ENCODE measurements at places on chromosomes 2 and 18.
A peak's percentile ranks its signal among the peaks of the same experiment; 100 is the strongest.

DNA sequence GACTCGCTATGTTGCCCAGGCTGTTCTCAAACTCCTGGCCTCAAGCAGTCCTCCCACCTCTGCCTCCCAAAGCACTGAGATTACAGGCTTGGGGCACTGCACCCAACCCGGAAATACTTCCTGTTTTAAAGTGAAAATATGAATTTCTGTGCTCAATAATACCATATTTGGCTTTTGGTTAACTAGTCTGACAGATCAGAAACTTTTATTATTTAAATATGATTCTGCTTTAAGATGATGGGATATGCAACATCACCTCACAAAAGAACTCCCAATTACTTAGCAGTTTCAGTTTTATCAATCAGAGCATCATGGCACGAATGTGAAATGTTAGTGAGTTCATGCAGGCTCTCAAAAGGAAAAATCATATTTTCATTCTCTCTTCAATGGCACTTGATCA, 120.6 kb downstream of the PTRHD1 start:
- DNase-seq, result no peak

GRCh38 chr2:160401895-160402294, 91.7 kb downstream of the RBMS1 start:
- no peak for DNase-seq

- DNase-seq, result no peak
Observed at GRCh38 chr2:168639441-168639898, 163.0 kb upstream of the NOSTRIN start.

DNA sequence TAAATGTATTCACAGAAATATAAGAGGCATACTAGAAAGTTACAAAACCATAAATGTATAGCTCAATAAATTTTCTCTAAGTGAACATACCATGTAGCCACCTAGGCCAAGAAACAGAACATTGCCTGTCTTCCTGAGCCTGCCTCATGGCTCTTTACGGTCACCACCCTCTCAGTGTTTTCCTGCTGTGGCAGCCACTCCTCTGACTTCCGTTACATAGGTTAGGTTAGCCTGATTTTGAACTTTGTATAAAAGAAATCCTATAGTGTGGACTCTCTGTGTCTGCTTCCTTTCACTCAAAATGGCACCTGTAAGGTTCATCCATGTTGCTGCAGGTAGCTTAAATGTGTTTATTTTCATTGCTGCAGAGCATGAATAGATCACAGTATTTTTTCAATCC, 11.6 kb upstream of the ST3GAL5 start:
- no peak for DNase-seq

DNA sequence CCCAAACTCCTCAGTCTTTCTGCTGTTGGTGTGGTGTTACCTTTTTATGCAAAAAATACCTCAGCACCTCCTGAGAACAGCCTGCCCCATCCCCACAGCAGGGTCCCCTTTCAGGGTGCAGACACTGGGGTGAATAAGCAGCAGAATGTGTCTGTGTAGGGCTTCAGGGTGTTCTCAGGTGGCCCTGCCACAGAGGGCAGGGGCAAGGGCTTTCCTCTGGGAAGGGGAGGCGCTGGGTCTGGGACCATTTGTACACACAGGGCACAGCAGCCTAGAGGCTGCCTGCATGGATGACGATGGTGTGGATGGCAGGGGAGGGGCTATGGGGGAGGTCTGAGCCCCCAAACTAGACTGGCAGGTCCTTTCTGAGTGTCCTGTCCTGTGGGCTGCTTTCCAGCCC, 2.6 kb downstream of the HAAO start:
- DNase-seq, result no peak

DNA sequence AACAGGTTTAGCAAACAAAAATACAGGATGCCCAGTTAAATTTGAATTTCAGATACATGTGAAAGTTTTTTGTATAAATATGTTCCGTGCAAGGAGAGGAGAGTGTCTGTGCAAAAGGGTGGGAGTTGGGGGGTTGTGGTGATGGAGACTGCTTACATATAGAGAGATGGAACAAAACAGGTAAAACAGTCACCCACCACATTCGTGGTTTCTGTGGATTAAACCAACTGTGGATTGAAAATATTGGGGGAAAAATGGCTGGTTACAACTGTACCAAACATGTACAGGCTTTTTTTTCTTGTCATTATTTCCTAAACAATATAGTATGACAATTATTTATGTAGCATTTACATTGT, 245.7 kb downstream of the TNS1 start:
- DNase-seq, result no peak

DNA sequence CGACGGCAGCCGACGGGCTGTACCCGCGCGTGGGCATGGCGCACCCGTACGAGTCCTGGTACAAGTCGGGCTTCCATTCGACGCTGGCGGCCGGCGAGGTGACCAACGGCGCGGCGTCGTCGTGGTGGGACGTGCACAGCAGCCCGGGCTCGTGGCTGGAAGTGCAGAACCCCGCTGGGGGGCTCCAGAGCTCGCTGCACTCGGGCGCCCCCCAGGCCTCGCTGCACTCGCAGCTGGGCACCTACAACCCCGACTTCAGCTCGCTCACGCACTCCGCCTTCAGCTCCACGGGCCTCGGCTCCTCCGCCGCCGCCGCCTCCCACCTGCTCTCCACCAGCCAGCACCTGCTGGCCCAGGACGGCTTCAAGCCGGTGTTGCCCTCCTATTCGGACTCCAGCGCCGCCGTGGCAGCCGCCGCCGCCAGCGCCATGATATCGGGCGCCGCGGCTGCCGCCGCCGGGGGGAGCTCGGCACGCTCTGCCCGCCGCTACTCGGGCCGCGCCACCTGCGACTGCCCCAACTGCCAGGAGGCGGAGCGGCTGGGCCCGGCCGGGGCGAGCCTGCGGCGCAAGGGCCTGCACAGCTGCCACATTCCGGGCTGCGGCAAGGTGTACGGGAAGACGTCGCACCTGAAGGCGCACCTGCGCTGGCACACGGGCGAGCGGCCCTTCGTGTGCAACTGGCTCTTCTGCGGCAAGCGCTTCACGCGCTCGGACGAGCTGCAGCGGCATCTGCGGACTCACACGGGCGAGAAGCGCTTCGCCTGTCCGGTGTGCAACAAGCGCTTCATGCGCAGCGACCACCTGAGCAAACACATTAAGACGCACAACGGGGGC, 2.0 kb downstream of the SP9 start:
- peak; percentile 36 for DNase-seq

DNA sequence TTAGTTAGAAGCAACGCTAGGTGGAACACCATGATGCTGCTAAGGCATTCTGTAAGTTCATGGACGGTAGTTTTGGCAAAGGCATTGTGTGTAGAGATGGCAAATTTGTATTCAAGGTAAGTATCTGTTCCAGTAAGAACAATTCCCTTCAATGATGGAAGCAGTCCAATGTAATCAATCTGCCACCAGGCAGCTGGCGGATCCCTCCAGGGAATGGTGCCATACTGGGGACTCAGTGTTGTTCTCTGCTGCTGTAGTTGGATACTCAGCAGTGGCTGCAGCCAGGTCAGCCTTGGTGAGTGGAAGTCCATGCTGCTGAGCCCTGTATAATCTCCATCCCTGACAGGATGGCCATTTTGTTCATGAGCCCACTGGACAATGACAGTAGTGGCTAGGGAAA, 62.8 kb downstream of the ARL6IP6 start:
- peak; percentile 10 for DNase-seq

- DNase-seq, result no peak
Observed at GRCh38 chr2:241965931-241966412, 96.4 kb downstream of the RTP5 start.

DNA sequence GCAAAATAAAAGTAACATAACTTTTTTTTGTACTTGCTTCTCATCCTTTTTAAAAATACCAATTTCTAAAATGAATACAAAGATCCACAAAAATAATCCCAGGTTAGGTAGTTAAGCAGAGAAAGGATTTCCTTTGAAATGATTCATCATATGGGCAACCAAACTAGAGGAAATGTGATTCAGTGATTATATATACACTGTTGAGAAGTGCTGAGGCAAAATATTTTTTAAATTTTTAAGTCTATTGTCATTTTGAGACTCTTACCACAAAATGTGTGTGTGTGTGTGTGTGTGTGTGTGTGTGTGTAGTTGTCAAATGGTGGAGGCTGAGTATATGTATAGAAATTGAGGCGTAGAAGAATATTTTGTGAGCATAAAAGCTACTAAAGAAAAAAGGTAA, 1075.3 kb downstream of the LRP1B start:
- no peak for DNase-seq

DNA sequence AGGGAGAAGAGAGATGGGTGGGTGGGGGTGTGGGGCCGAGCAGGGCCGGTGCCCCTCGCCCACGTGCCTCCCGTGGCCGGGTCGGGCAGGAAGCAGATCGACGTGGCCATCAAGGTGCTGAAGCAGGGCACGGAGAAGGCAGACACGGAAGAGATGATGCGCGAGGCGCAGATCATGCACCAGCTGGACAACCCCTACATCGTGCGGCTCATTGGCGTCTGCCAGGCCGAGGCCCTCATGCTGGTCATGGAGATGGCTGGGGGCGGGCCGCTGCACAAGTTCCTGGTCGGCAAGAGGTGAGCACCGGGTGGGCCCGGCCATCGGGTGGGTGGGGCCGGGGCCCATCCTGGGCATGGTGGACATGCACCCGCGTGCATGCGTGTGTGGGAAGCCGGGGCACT, 21.8 kb downstream of the ZAP70 start:
- no peak for DNase-seq

DNA sequence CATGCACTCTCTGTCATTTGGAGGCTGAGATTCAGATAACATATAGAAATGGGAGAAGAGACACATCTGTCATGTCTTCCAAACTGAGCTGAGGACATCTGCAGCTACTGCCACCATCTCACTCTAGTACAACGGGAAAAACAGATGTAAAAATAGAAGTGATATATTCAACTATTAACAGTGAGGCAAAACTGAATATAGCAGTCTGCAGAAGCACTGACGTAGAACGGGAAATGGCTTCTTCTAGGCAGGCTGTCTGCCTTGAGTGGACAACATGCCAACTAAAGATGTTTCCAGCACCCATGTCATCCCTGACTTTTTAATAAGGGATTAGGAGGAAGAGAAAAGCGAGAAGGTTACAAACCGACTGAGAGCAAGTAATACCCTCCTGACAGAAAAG, 51.6 kb downstream of the MRPL33 start:
- DNase-seq, result no peak

- no peak for DNase-seq
Observed at GRCh38 chr2:64142741-64143168, 1.5 kb downstream of the PELI1 start.
